Keratinocyte (primary cell): ENCODE measurements at places on chromosomes 5 and 9. TPM values are rescaled to one million over a fixed set of nuclear protein-coding genes. Genes with fewer than 3 reads are reported as not detected.

- no peak for DNase-seq
Measured at GRCh38 chr9:124873664-124874063, 11.7 kb downstream of the ARPC5L start.

DNA sequence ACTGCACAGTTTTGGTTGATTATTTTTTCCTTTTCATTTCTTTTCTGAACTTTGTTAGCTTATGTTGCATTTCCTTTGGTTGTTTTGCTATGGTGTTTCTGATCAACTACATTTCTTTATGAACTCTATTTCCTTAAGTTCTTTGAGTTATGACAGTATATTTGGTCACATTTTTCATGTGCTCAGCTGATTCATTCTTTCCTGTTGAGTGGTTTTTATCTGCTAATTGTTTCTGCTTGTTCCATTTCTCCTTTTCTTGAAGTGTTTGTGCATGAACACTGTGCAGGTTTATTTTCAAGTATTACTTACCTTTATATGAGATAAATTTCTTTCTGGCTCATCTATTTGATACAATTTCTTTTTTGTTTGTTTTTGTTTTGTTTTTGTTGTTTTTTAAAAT is 50.9 kb upstream of the MACIR start:
- no peak for DNase-seq

DNA sequence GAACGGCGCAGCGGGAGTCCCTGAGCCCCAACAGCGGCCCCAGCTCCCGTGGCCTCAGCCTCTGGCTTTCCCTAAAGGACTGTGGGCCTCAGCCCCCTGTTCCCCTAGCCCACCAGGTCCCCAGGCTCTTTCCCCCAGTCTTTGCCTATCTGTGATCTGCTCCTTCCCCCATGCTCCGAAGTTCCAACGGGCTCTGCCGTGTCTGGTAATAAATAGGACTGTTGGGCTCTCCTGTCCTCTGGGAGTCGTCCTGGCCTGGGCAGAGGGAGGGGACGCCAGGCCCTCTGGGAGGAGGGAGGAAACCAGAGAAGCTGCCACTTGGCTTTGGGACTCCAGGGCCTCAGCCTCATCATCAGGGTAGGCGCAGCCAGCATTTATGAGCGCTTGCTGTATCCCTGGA is 28.1 kb downstream of the ADGRD2 start:
- no peak for DNase-seq

GRCh38 chr9:89467278-89467625 is 30.7 kb downstream of the SEMA4D start:
- DNase-seq: no peak

GRCh38 chr9:123394291-123395235 is 38.6 kb downstream of the CRB2 start:
- no peak for DNase-seq

- no peak for DNase-seq
Measured at GRCh38 chr9:76759732-76760131, 4.5 kb upstream of the PCA3 start.

GRCh38 chr9:69036799-69037198 is 1.2 kb downstream of the FXN start:
- no peak for DNase-seq

- no peak for DNase-seq
Measured at GRCh38 chr5:59799668-59800346, 93.7 kb downstream of the PDE4D start.

GRCh38 chr9:3263698-3264097 is 262.1 kb downstream of the RFX3 start:
- DNase-seq: no peak

DNA sequence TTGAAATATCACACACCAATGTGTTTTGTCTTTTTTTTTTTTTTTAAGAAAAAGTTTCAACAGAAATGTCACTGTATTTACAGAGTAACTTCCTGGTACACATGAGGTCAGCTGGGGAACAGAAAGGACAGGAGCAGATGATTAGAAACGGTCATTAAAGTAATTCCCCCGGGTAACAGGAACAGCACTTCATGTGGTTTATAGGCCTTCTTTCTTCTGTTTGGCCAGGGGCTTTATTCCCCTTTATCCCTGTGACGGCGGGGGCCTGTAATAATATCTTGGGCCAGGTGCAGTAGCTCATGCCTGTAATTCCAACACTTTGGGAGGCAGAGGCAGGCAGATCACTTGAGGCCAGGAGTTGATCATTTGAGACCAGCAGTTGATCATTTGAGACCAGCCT is 30.5 kb upstream of the MSH3 start:
- DNase-seq: no peak

- DNase-seq: no peak
Measured at GRCh38 chr9:113705928-113706519, 170.1 kb upstream of the ZNF618 start.

- DNase-seq: no peak
Measured at GRCh38 chr9:15298362-15298761, 8.7 kb downstream of the TTC39B start.

Gene OR1Q1
- not detected in 3 replicates for polyA plus RNA-seq

DNA sequence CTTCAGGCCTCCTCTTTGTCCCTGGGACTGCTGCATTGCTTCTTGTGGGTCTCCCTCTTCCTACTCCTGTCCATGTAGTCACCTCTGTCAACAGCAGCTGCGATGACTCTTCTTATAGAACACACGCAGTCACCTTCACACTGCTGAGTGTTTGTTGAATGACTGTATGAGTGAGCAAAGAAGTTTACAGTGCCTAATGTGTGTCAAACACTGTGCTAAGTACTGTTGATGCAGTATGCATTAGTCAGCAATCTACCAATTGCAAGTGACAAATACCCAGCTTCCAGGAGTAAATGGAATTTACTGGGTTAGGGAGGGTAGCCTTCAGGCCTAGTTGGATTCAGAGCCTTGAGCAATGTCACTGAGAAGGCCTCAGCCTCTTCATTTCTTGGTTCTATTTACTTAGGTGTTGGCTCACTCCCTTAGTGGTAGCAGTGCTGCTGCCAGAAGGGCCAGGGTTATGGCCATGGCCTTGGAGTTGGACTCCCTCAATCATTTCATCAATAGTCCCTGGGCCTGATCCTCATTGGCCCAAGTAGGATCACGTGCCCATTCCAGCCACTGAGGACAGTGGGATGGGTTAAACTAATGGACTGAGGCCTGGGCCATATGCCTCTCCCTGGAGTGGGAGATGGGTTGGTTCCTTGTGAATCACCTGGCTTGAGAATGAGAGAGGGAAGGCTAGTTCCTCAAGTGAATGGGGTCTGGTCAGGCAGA is 93.5 kb downstream of the RGS3 start:
- no peak for DNase-seq

DNA sequence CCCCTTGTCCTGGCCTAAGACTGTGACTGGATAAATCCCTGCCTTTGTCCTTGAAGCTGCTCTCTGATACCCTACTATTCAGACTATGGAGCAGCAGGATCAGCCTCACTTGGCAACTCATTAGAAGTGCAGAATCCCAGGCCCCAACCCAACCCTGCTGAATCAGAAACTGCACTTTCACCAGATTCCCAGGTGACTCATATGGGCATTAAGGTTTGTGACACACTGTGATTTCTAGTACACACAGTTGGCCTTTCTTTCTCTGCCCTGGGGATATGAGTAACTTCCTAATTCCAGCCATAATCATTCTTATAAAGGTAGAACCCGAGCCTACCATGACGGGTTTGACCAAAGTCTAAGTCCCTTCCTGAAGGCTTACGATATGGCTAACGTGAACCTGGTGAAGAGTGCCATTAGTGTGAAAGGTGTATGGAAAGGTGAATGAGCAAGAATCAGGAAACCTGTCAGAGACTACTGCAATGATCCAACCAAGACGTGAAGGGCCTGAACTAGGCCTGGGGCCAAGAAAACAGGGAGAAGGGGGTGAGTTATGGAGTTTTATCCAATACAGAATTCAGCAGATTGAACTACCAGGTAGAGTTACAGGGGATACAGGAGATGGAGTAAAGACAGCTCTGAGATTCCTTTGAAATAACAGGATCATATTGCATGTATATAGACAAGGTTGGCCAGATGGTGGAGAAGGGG is 533.0 kb downstream of the BNC2 start:
- peak; percentile 90 for DNase-seq

DNA sequence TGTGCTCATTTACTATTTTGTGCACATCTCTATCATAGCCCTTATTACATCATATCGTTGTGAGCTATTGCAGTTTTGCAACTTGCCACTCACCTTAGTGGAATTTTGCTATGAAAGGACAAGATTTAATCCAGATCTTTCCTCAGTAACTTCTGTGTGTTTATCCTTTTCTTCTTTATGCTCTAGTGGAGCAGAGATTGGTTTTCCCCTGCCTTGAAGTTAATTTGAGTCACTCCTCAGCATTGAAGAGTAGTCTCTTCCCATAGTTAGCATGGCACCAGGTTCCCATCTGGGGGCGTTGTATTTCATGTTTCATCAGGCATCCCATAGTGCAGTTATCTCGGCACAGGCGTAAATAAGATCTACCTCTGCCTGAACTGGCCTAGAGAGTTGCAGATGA is 510.4 kb downstream of the PSAT1 start:
- DNase-seq: no peak

Gene PDLIM4
- 38.3 to 81.8 TPM (median 79.3 TPM) in 3 replicates for polyA plus RNA-seq

Gene ZNF879
- polyA plus RNA-seq: 1.8 to 2.5 TPM (median 2.2 TPM) in 3 replicates

GRCh38 chr9:72675586-72675985 is 154.2 kb downstream of the TMC1 start:
- DNase-seq: peak; percentile 5

DNA sequence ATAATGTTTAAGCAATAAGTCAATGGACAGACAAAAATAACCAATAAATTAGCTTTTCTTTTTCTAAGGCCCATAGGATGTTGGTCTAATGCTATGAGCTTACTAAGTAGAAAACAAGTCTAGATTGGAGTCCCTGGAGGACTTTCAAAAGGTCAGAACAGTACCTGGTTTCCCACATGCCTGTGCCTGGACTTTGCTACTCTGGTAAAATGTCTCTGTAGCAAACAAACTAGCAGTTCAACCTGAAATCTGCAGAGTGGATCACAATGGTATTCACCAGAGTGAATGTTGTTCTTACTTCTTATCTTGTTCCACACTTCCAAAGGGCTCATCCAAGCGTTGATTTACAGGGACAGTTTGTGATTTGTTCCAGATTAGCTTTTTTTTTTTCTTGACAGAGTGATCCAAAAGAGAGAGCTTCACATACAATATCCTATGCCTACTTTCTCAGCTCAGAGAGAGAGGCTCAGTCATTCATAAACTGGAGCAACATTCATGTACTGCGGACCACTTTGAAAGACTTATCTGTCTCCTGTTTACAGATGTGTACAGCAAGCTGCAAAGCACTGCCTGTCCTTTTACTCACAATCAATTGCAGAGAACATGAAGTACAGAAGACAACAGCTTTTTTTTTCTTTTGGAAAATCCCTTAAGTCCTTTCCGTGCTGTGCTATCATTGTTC is 466.1 kb downstream of the SPATA31D1 start:
- DNase-seq: no peak

GRCh38 chr9:98890256-98890655 is 53.5 kb upstream of the COL15A1 start:
- no peak for DNase-seq

- DNase-seq: no peak
Measured at GRCh38 chr9:13047827-13048587, 231.5 kb downstream of the MPDZ start.

DNA sequence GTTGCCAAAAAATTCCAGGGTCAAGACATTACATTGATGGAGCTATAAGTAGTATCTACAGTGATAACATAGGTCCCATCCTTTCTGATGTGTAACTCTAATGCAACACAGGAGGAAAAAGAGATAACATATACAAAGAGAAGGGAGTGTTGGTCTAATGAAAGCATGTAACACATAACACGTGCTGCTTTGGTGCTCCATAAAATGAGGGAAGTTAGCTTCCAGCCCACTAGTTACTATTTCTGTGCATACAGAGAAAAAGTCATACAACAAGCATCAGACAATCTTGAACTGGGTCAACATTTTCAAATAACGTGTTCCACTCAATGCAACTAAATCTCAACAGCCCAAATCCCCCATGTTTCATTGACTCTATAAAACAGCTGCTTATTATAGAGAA is 11.7 kb downstream of the MLLT3 start:
- no peak for DNase-seq

GRCh38 chr5:44787731-44788130 is 21.0 kb upstream of the MRPS30 start:
- no peak for DNase-seq

DNA sequence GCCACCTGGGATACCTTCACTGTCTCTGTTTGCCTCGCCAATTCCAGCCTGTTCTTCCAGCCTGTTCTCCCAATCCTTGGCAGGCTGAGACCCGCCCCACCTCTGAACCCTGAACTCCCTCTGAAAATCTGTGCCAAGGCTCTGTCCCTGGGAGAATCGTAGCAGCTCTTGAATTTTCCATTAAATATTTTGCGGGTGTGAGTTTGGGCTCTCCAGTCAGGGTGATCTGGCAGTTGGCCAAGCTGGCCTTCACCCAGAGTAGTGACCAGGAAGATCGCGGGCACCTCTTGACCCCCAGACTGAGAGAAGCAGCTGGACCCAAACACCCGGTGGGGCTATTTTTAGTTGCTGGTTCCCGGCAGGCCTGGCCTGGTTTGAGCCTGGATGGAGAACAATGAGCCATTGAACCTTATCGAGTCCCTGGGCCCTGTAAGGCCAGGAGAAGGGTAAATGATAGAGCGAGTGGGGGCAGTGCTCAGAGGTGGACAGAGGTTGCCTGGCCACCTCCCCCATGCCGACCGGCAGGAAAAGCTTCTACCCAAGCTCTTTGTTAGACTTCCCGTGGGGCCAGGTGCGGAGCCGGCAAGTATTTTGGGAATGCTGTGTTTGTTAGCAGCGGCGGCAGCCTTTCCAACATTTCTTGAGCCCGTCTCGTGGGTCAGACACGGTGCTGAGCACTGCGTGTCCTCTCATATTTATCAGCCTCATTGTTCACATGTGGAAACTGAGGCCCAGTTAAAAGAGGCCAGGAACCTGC is 146.2 kb downstream of the RGS3 start:
- DNase-seq: no peak

Gene CSNK1G3
- 18.3 to 34.0 TPM (median 22.2 TPM) in 3 replicates for polyA plus RNA-seq

Gene RUFY1
- polyA plus RNA-seq: 21.4 to 25.2 TPM (median 21.9 TPM) in 3 replicates

Gene ZNF883
- polyA plus RNA-seq: 0.90 to 1.00 TPM (median 0.98 TPM) in 3 replicates

Gene MOCS2
- 28.2 to 54.3 TPM (median 50.3 TPM) in 3 replicates for polyA plus RNA-seq

- DNase-seq: no peak
Measured at GRCh38 chr9:111691672-111692329, 30.4 kb downstream of the GNG10 start.

DNA sequence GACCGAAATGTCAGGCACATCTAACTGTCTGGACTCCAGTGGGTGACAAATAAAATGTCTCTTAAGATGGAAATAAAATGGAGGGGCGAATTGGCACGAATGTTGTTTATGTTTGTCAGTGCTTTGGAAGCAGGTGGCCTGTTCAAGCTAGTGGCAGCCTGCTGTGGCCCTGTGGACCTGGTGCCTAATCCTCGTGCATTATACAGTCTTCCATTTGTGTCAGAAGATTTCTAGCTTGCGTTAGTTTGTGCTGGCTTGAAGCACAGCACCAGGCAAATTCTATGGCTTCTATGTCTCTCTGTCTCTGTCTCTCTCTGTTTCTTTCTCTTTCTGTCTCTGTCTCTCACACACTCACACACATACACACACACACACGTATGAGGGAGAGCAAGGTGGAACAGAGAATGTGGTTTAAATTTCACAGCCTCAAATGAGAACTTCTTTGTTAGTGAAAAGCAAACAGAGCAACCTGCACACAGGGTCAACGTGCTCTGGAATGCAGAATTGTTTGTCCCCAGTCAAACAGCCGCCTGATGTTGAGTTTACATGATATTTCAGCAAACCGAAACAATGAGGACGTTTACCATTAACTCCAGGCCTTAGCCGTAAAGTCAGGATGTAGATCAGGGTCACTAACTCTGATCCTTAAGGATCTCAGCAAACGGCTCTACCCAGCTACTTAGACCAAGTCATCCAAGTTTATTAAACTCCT is 39.0 kb upstream of the CD180 start:
- no peak for DNase-seq

Gene NINJ1
- 7.4 to 16.5 TPM (median 7.7 TPM) in 3 replicates for polyA plus RNA-seq
